NCI-H524 (cell line): ENCODE measurements at places on chromosomes 12 and 14.

DNA sequence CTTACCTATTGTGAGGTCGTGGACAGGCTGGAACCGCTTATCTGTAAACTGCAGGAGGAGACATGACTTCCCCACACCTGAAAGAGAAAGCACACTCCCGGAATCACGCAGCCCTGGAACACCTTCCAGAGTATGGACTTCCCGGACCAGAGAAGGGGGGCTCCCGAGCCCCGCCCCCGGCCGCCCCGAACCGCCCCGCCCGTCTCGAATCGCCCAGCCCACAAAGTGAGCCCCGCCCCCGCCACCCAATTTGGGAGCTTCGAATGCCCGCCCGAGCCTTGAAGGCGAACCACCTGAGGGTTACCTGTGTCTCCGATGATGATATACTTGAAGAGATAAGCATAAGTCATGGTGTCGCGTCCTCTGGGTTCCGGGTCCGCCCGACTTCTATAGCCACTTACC lies 235 bp downstream of the RAB2B start:
- no peak for DNase-seq

GRCh38 chr14:86777963-86778602 lies 1214.9 kb downstream of the GALC start:
- no peak for DNase-seq

- DNase-seq = no peak
These were observed 22.8 kb upstream of the IGF1 start for GRCh38 chr12:102503056-102503681.

DNA sequence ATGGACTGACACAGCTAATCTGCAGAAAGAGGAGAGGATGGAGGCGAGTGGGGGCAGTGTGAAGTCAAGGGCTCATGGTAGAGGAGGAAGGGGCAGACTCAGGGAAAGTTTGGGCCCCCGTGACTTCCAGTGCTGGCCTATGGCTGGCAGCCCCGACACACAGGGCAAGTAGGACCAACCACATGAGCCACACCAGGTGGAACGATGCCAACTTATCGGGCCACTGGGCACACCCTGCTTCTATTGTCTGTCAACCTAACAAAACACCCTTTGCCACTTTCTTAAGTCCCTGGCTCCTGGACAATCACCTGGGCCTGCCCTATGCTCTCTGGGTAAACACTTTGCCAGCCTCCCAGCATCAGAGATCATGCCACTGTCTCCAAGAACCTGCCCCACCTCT lies 65.2 kb upstream of the PSMC1 start:
- DNase-seq = no peak

DNA sequence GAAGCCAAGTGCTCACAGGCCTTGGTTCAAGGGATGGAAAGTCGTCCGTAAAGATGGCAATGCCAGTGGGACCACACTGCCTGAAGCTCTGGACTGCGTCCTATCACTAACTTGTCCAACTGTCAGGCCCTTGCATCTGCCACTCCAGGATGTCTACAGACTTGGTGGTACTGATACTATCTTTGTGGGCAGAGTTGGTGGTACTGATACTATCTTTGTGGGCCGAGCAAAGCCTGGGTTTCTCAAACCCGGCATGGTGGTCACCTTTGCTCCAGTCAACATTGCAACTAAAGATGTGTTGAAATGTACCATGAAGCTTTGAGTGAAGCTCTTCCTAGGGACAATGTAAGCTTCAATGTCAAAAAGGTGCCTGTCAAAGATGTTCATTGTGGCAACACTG lies 128.4 kb upstream of the SEL1L start:
- no peak for DNase-seq
